GM23248 (cell line): ENCODE measurements at places on chromosomes 2 and 18. TPM values are rescaled to one million over a fixed set of nuclear protein-coding genes. Genes with fewer than 3 reads are reported as not detected.

The PRR30 gene
- not detected in 2 replicates for total RNA-seq

The SAP130 gene
- 5.5 and 9.7 TPM in 2 replicates for total RNA-seq

The CD8A gene
- total RNA-seq = 0.86 TPM in 1 of 2 replicates, not detected in the other

The PID1 gene
- total RNA-seq = 4.9 and 5.9 TPM in 2 replicates

The METTL4 gene
- 5.6 and 16.9 TPM in 2 replicates for total RNA-seq

The HTR2B gene
- not detected in 2 replicates for total RNA-seq

The CPLX4 gene
- not detected in 2 replicates for total RNA-seq

The RAD51AP2 gene
- not detected in 2 replicates for total RNA-seq

DNA sequence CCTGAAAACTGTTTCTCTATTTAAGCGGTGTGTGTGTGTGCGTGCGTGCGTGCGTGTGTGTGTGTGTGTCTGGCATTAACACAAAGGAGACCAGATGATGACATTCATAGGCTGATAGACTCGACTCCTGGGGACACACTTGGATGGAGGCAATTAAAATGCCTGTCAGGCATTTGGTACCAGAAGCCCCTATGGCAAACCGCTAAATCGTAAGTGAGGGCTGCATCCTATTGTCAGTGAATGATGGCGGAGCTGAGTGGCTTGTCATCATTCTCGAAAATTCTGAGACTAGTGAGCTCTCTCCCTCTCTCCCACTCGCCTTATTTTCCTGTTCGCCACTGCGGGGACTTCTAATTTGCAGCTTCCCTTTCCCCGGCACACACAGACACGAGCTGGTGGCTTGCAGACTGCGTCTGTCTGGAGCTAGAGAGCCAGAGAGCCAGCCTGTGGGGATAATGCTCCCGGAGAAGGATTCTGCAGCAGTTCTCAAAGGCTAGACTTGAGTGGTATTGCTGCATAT, 155.4 kb downstream of the MAP2 start:
- DNase-seq = peak; percentile 50

DNA sequence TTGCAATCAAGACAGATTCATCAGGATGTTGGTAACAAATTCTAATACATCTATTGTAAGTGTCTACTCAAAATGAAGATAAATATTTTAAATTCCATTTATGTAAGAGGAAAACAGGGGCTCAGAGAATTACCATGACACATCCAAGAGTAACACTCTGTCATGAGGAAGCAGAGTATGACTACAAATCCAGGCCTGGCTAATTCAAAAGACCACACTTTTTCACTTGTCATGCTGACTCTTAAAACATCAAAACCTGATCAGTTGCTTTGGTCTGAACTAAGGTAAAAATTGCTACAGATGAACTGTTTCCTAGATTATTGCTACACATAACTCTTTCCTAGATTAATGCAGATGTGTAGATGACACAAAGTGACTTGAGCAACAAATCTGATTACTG, 880.6 kb downstream of the TSN start:
- peak; percentile 66 for DNase-seq

DNA sequence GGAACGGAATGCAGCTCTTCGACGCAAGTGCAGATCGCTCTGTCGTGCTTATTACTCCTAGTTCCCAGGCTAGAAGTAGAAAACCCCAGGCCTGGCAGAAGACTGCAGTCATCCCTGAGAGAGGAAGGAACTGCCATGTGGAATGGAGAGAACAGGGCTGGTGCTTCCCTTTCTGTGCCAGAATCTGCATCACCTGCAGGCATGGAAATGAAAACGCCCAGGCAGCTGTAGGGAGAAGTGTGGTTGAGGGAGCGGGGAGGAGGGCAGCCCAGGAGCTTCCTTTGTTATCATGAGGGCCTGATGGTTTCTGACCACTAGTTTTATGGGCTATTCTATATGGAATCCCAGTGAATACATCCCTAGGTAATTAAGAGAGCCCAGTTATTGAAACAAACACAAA, 79.4 kb upstream of the SMIM21 start:
- DNase-seq = no peak

DNA sequence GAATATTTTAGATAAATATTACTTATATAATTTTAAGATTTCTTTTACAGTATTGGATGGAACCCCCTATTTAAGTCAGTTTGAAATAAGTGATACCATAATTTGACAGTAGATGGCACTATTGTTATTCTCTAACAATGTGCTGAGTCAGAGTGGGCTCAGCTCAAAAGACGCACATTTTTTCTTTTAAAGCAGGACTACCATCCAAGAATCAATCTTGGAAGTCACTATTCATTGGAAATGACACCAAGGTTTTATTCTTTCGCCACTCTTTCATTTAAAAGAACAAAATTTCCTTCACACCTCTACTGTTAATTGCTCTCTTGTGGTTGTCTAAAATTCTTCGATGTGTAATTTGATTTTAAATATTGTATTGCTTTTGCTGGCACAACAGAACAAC, 32.6 kb upstream of the SPAG16 start:
- DNase-seq = peak; percentile 77

GRCh38 chr2:55587-56448, 9.5 kb upstream of the FAM110C start:
- no peak for DNase-seq

DNA sequence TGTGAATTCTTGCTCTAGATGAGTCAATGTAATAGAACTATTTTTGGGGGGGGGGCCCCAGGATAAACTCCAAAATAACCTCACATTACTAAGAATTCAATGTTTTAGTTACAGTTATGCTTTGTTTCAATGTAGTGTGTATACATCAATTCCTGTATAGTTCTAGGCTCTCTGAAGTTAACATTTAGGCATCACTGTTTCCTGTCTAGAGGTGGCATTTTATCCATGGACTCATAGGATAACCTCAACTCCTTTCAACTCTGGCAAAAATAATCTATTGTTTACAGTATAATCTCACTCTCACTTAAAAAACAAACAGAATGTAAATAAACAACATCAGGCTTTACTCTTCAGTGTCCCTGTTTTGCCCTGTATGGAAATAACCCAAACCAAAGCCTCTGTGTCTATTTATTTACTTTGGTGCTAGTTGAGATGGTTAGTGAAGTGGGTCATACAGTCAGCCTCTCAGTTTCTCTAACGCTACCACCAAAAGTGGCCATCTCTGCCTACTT, 79.3 kb upstream of the MMADHC start:
- no peak for DNase-seq

DNA sequence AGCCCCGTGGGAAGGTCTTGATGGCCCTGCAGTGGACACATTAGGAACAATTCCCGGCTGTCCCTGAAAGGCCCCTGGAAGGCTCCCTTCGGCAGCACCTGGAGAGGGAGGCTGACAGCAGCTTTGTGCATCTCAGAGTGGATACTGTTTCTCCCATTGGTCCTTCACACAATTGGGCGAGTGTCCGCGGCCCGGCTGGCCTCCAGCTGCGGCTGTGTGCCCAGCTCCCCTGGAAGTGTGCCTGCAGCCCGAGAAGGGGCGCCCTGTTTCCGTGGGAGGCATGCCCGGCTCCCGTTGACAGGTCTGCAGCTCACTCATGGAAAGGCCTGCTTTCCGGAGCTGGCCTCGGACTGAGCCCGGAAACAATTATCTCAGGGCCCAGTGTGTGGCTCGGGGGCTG, 103.7 kb downstream of the LPIN1 start:
- no peak for DNase-seq

- peak; percentile 74 for DNase-seq
Measured at GRCh38 chr2:117832905-117833613, 18.6 kb downstream of the DDX18 start.

DNA sequence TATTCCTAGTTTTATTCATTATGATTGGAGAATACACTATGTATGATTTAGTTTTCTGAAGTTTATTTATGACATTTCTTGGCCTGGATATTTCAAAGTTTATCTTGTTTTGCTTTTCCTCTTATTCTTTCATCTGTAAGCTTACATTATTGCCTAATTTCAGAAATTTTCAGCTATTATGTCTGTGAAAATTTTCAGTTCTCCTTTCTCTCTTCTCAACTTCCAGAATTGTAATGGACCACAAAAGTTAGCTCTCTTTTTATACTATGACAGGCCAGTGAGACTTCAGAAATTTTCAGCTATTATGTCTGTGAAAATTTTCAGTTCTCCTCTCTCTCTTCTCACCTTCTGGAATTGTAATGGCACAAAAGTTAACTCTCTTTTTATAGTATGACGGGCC, 97.2 kb upstream of the SCN7A start:
- DNase-seq = no peak

- DNase-seq = no peak
Measured at GRCh38 chr2:232876978-232877441, 6.9 kb downstream of the SNORC start.

- peak; percentile 9 for DNase-seq
Measured at GRCh38 chr2:127906206-127906926, 20.6 kb upstream of the AMMECR1L start.

DNA sequence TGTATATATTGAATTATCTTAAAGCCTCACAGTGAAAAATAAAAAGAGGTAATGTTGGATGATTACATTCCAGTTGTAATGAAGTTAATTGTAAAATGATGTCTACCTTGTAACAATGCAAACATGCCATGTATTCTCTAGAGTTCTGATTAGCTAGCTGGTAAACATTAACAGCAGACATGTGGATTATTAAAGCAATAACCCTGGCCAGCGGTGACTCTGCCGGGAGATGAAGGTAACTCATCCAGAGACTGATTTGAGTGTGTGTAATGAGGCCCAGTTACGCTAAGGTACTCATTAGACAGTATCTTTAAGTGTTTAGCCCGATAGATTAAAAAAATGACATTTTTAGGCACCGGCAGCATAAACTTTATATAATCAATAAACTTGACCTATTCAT, 79.6 kb upstream of the REV1 start:
- DNase-seq = no peak

GRCh38 chr2:1488181-1488671, 75.0 kb downstream of the TPO start:
- DNase-seq = no peak

DNA sequence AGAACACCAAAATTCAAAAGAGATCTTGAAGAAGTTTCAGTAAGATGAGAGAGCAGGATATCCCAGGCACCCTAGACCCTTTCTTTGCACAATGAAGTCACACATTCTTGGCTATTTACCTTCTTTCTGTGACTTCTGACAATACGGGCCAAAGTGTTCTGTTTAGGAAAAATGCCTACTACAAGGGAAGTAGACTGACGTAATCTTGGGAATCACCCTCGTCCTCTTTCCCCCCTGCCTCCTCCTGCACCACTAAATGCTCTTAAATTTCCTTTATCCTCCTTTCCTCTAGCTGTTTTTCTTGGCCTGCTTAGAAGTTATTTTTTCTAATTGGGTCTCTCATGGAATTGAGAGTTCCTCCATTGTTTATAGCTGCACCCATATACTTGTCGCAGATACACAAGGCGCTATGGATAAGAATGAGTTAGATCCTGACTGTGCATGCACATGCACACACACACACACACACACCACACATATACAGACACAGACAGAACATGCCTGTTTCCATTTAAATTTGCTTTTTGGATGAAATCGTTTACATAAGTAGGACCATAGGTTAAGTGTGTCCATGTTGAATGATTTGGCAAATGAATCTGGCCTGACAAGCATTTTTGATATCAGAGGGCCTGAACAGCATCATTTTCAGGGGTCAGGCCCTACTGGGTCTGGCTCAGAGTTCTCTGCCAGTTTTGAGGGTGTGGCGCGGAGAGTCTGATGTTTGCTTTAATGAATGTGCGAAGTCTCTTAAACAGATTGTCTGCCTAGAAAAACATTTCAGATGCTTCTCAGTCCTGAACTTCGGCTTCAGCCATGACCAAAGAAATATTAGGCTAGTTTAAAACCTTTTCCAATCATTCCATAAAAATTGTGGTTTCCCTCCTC, 131.9 kb upstream of the NT5C1B start:
- no peak for DNase-seq

- no peak for DNase-seq
Measured at GRCh38 chr2:77087987-77088414, 434.2 kb downstream of the LRRTM4 start.

GRCh38 chr2:48699348-48699930, 56.1 kb downstream of the LHCGR start:
- DNase-seq = peak; percentile 88

GRCh38 chr2:237624565-237624964, 2.8 kb upstream of the LRRFIP1 start:
- DNase-seq = no peak

DNA sequence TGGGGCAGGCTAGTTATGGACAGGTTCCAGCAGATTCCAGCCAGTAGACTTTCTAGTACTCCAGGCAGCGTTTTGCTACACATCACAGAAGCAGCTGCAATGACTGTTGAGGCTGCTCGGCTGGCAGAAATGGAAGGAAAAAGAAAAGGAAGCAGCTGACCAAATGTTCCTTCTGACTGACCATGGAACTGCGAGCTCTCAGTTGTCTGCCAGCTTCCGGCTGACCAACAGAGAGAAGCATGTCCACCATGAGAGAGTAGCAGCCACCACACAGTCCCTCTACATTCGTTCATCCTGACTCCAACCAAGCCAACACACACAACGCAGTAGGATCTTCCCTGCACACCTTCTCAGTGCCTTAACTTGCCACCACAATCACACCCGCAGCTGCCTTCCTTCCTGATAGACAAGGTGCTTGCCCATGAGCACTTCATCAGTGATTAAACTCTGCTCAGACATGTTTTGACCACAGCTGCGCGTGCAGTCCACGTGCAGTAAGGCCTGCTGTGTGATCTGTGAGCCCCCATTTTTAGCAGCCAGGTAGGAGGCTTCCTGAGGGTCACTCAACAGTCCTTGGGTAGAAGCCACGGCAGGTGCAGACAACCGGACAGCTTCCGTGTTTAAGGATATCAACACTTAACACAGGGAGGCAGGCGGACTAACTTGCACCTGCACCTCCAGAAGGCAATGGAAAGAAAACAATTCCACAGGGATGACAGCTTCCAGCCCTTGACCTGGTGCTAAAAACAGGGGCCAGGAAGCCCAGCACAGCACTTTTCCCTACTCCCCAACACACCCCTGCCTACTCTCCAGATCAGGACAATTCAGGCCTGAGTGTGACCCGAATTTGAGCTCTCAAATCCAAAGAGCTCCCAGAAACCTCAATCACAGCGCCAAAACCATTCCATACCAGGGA, 996 bp downstream of the TGFBRAP1 start:
- peak; percentile 23 for DNase-seq

DNA sequence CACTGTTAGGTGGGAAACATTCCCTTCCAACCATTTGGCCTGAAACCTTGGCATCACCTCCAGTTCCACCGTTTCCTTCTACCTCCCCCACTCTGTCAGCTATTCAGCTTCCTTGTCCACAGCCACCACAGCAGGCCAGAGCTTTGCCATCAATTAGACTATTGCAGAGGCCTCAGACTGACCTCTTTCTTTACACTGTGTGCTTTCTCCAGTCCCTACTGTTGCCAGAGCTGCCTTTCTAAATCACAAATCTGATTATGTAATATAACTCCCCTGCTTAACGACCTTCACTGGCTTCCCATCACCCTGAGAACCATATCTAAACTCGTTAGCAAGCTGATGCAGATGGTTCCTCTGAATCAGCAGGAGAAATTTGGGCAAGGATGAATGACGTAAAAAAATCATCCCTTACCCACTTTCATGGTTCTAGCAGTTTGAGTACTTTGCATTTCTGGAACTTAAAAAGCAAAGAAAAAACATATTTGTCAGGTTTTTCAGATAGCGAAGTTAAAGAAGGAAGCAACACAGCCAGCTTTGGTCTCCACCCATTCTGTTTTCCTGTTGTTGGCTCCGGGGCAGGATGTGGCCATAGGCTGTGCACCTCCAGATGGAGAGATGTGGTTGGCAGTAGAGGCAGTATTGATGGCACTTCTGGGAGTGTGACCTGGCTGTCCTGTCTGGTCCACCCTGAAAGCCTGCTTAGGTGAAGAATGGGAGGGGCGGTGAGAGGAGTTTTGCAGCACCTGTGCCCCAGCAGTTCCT, 422.1 kb downstream of the PARD3B start:
- DNase-seq = no peak

- no peak for DNase-seq
Measured at GRCh38 chr2:128323555-128323931, 4.9 kb upstream of the HS6ST1 start.

GRCh38 chr2:97845133-97845532, 131.8 kb downstream of the ZAP70 start:
- DNase-seq = no peak
